ENCODE measurements at places on chromosomes 2 and 18.
A peak's percentile ranks its signal among the peaks of the same experiment; 100 is the strongest.

DNA sequence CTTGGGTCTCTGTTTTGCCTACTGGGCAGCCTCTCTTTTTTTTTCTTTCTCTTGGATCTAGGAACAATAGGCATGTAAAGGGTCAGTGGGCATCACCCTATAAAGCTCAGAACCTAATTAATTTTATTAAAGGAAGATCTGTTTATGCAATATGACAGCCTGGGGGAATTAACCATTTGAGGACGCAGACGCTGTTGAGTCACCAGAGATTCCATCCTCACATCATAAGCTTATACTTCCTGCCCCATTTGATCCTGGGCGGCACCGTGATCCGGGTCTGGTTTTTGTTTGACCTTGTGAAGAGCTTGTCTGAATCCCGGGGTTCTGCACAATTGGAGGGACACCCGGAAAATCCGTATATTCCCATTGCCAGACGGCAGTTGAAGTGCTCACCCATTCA lies 16.8 kb upstream of the BCL11A start:
- DNase-seq: no peak

DNA sequence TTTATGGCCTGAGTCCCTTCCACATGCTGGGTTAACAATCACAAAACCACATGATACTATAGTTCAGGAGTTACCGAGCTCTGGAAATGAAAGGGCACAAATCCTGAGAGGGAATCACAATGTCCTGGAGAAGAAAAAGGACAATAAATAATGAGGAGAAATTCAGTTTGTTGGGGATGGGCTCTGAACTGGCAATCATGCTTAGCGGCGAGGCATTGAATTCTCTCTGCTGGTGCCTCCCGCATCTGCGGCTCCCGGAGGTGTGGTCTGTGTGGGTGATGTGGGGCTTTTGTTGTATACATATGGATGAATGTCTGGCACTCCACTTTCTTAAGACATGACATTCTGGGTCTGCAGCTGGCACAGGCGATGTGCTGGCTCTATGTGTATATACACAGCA lies 46.1 kb downstream of the NRP2 start:
- no peak for DNase-seq

- no peak for DNase-seq
Observed at GRCh38 chr18:6333981-6334380, 80.7 kb downstream of the L3MBTL4 start.

GRCh38 chr2:133262893-133263292 lies 305.4 kb downstream of the NCKAP5 start:
- DNase-seq: no peak

GRCh38 chr2:172701250-172701649 lies 34.4 kb upstream of the RAPGEF4 start:
- no peak for DNase-seq

GRCh38 chr2:65765376-65765775 lies 333.0 kb upstream of the SPRED2 start:
- no peak for DNase-seq

GRCh38 chr2:8453904-8454302 lies 228.0 kb upstream of the ID2 start:
- DNase-seq: no peak

GRCh38 chr2:144520756-144521487 lies 1.0 kb upstream of the ZEB2 start:
- no peak for DNase-seq

- DNase-seq: no peak
Observed at GRCh38 chr2:151623631-151624030, 110.6 kb downstream of the NEB start.

DNA sequence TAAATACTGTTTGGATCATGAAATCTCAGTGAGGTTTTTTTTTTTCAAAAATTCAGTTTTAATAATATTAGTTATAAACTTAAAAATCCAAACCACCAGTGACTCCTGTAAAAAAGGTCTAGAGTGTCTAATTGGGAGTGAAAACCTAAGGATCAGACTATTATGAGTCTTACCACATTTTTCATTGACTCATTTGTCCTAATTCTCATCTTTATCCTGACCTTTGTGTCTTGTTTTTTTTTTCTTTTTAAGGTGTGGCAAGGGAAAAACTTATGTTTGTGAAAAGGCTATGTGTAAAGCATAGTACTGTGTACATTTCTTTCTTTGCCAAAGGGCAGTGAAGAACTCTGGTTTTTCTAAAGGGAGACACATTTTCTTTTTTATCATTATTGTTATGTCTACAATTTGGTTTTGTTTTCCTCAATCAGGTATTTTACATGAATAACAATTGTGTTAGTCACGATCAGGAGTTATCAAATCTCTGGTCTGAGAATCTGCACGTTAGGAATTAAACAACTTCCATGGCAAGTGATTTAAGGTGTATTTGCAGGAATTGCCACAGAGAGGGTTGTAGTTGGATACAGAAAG lies 52.6 kb downstream of the RHBDD1 start:
- DNase-seq: no peak

- no peak for DNase-seq
Observed at GRCh38 chr2:159032146-159032545, 63.7 kb downstream of the TANC1 start.

- no peak for DNase-seq
Observed at GRCh38 chr2:159176555-159176954, 109.9 kb downstream of the WDSUB1 start.

DNA sequence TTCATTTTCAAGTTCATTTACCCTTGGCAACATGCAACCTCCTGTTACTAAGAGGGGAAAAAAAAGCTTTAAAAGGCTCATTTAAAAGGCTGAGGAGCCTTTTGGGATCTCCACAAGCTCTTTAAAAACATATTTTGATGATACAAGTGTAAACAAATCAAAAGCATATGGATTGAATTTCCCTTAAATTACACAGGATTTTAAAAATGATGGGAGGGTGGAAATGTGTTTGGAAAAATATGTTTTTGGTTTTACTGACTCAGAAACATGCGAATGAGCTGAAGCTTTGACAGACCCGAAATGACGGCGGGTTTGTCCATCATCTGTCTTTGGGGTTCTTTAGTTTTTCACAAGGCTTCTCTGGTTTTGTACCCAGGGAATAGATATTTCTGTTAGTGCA lies 180.6 kb upstream of the CCDC68 start:
- no peak for DNase-seq

DNA sequence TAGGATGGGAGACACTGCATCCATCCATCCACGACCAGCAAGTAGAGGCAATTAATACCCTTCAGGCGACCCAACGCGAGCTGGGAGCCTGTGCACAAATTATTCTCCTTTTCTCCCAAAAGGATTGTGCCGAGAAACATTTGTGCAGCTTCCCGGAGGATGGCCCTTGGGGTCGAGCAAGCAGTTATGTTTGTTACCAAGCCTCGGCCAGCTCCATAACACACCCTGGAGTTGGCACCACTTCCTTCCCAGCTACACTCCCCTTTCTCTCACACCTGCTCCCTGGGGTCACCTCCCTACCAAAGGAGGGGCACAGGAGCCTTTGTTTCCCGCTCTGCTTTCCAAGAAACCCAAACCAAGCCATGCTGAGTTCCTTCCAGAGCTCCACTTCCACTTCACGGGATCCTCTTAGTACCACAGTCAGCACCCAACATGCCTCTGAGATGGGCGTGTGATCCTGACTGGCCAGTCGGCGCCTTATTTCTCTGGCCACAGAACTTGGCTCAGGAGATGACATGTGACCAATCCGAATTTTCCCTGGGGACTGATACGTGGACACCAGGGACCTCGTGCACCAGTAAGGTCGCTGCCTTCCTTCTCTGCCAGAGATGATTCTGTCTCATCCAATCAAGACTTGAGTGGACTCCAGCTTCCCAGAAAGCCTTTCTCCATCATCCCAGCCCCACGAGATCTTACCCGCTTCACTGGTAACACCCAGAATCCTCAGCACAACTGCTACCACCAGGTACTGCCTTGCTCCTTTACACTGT lies 28.5 kb downstream of the GPR55 start:
- DNase-seq: no peak

DNA sequence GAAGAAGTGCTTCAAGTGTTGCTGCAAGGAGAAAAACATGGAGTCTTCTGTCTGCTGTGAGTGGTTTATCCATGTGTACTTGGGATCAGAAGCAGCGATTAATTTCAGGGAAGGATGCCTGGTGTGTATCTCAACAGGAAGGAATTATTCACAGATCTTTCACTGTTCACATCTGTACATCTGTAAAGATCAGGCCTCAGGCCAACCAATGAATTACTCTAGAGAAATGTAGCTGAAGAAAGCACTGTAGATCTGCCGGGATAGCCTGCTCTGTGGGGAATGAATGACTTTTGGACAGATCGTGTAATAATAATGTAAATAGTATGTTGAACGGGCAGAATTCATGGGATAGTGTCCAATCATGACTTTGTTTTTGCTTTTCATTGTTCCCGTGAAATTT lies 54.0 kb upstream of the SPP2 start:
- no peak for DNase-seq

- no peak for DNase-seq
Observed at GRCh38 chr2:71665168-71666093, 212.1 kb downstream of the DYSF start.

DNA sequence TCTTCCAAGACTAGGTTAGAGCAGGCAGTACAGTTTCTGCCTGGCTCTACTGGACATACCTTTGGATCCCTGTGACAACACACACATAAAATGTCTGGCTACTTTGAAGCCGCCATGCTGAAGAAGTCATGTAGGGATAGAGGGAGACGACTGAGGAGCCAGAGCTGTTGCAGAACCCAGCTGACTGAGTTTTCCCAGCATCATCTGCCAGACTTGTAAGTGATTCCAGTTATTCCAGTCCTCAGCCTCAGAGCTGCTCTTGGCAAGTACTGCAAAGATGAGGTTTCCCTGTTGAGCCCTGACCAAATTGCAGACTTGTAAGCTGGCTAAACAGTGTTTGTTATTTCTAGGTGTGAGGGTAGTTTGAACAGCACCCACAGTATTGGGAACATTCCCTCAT lies 31.5 kb upstream of the TSPYL6 start:
- peak; percentile 38 for DNase-seq

DNA sequence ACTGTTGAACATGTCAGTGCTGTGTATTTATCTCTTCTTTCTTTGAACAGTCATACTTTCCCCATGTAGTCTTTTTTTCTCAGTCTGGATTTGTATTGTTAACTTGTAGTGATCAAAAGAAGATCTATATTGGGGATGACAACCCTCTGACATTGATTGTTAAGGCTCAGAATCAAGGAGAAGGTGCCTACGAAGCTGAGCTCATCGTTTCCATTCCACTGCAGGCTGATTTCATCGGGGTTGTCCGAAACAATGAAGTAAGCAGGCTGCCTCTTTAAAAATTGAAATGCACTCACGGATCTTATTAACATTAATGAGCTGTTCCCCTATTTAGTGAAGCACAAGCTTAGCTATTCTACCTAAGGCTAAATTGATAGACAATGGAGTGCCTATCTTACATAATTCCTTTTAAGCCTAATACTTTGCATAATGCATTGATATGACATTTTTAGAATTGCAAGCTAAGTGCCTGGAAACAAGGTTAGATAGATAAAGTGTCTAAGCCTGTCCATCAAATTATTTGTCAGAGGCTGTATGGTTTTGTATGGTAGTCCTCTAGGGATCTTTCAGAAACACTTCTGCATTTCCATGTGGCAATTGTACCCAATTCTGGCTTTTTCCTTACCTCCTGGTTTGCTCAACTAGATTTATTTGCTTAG lies 29.3 kb upstream of the FAM171B start:
- DNase-seq: no peak

GRCh38 chr2:45882707-45883602 lies 231.5 kb downstream of the PRKCE start:
- DNase-seq: peak; percentile 89

DNA sequence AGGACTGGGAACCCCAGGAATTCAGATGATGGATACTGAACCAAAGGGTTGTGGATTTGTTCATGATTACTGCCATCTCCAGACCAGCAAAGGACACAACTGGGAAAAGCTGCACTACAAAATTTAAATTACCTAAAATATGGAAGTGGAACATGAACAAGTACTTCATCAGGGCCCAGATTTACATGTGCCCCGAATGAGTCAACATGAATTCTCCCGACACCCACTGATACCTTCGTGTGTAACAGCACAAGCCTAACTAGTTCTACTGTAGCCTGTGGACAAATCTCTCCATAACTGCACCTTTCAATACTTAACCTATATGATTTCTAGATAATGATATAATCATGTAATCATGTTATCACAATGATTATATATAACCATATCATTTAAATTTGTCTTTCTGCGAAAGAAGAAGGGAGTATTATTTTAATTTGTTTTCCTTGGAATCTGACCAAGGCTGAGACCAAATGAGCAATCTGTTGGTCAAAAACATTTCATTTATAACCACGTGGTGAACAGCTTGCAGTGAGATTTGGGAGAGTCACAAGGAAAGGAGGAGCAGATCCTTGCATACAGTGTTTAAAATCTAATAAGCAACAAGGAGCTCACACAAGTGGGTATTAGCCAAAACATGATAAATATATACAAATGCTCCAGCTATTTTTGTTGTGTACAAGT lies 70.5 kb downstream of the CACNB4 start:
- DNase-seq: no peak

DNA sequence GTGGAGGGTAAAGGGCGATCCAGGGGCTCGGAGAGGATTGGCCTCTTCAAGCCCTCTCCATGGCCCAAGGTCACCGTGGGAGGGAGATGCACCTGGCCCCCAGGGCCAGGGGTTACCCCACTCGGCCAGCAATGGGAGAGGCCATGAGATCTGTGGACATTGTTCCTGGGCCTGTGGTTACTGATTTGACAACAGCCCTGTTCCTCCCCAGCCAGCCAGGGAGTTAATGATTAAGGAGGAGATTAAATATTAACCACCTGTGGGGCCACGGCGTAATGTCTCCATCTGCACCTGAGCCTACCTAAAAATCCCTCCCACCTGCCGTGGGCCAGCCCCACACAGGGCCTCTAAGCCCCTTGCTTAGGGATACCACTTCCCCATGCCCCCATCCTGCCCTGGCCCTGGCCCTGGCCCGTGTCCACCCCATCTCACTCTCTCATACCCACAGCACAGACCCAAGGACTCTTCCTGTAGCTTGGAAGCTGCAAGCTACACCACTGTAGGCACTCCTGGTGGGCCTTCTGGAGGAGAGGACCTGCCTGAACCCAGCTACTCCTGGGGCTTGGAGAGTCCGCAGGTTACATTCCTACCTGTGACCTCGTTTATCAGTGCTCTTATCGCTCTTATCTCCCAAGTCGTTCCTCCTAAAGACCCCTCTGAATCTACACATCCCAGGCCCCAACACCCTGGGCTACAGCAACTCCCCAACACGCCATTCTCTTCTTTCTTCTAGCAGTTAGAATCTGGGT lies 32.1 kb downstream of the ZFP36L2 start:
- DNase-seq: no peak

DNA sequence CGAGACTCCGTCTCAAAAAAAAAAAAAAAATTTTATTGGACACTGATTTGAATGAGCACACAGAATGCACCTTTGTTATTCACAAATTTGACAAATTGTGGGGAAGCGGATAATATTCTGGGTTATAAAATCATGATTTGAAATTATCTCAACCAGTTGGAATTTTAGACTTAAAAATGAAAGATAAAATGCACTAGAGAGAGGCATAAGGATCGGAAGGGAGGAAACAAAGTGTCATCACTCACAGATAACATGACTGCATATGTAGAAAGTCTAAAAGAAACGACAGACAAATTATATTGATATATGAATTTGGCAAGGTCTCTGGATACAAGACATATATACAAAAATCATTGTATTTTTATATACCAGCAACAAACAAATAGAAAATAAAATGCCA lies 70.6 kb downstream of the CD28 start:
- DNase-seq: no peak

- DNase-seq: no peak
Observed at GRCh38 chr18:25553631-25554263, 201.8 kb upstream of the ZNF521 start.

Data from left hindlimb (tissue), 1 donor.